ENCODE measurements at places on chromosomes 11 and 22. TPM values are rescaled to one million over a fixed set of nuclear protein-coding genes. Genes with fewer than 3 reads are reported as not detected.

GRCh38 chr22:39806109-39806508 lies 87.5 kb downstream of the ENTHD1 start:
- H3K36me3 ChIP-seq = no peaks in the 10 kb centered on the region
- H3K4me3 ChIP-seq = no peak overlapping the region
- H3K4me1 ChIP-seq = no peaks in the 10 kb centered on the region
- H3K27ac ChIP-seq = no peak overlapping the region
- H3K27me3 ChIP-seq = peaks cover 18% of the 10 kb centered on the region

The ZNF214 gene
- total RNA-seq = 3.4 TPM

GRCh38 chr22:23128269-23129108 lies 13.3 kb downstream of the RSPH14 start:
- peak; percentile 88 for DNase-seq
- no peak overlapping the region for H3K4me3 ChIP-seq
- H3K27ac ChIP-seq = no peak overlapping the region

The CCDC179 gene
- total RNA-seq = not detected

The HMOX1 gene
- 11.5 TPM for total RNA-seq

The OR8A1 gene
- 0.22 TPM for total RNA-seq

The UCP2 gene
- total RNA-seq = 18.0 TPM

- no peaks in the 10 kb centered on the region for H3K4me1 ChIP-seq
- no peaks in the 10 kb centered on the region for H3K36me3 ChIP-seq
- H3K27me3 ChIP-seq = no peaks in the 10 kb centered on the region
- no peak overlapping the region for H3K27ac ChIP-seq
Measured at GRCh38 chr11:106480581-106481190, 403.2 kb downstream of the AASDHPPT start.

- H3K36me3 ChIP-seq = no peaks in the 10 kb centered on the region
- peak overlapping the region; percentile 79 for H3K4me3 ChIP-seq
- no peaks in the 10 kb centered on the region for H3K27me3 ChIP-seq
- DNase-seq = no peak
Measured at GRCh38 chr11:33256813-33257159, 395 bp upstream of the HIPK3 start.

DNA sequence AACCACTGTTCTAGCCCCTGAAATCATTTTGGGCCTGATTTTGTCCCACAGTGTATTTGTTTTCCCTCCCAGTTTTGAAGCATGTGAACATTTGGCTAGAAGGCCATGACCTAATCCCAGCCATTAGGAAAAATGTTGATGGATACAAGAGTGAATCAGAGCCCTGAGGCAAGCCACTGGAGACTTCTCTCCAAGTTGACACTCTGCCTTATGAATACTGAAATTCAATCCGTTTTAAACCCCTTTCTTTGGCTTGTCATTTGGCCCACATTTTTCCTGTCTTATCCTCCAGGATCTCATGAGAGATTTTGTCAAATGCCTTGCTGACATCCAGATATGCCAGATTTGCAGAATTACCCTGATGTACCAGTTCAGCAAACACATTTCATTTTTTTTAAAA lies 158.8 kb downstream of the FAT3 start:
- peak; percentile 19 for DNase-seq
- peaks cover 4% of the 10 kb centered on the region for H3K4me1 ChIP-seq
- no peak overlapping the region for H3K27ac ChIP-seq
- no peaks in the 10 kb centered on the region for H3K27me3 ChIP-seq

The NPAS4 gene
- total RNA-seq = 0.27 TPM

The CHADL gene
- total RNA-seq = 4.7 TPM

DNA sequence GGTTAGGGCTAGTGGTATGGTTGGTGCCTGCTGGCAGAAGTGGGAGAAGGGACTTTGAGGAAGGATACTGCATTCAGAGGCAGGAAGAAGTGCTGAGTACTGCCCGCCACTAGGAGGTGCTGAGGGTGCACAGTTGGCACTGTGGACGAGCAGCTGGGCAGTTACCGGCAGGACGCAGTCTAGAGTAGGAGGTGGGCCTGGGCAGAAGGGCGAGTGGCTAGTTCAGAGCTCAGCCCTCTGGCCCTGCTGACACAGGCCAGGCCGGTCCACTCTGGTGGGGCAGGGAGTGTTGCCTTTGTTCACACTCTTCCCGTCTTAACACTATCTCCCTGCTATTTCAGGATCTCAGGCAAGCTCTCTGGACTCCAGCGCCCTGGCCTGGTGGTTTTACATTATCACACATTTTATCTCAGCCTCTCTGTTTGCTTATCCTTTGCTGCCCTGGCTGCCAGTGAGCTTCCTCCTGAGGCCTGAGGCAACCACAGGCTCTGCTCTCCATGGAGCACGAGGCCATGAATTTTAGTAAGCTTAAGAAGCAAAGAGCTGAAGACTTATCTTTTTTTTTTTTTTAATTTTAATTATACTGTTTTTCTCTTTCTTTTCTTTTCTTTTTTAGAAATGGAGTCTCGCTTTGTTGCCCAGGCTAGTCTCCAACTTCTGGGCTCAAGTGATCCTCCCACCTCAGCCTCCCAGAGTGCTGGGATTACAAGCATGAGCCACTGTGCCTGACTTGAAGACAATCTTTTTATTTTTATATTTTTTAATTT lies 26.9 kb downstream of the SNAP29 start:
- no peaks in the 10 kb centered on the region for H3K27me3 ChIP-seq
- H3K27ac ChIP-seq = no peak overlapping the region
- H3K4me3 ChIP-seq = no peak overlapping the region
- H3K4me1 ChIP-seq = no peaks in the 10 kb centered on the region
- H3K36me3 ChIP-seq = peaks cover 68% of the 10 kb centered on the region

- no peaks in the 10 kb centered on the region for H3K27me3 ChIP-seq
- H3K27ac ChIP-seq = no peak overlapping the region
- H3K4me1 ChIP-seq = peaks cover 2% of the 10 kb centered on the region
- H3K36me3 ChIP-seq = no peaks in the 10 kb centered on the region
- no peak for DNase-seq
Measured at GRCh38 chr11:84319863-84320262, 1033.7 kb upstream of the CCDC90B start.

DNA sequence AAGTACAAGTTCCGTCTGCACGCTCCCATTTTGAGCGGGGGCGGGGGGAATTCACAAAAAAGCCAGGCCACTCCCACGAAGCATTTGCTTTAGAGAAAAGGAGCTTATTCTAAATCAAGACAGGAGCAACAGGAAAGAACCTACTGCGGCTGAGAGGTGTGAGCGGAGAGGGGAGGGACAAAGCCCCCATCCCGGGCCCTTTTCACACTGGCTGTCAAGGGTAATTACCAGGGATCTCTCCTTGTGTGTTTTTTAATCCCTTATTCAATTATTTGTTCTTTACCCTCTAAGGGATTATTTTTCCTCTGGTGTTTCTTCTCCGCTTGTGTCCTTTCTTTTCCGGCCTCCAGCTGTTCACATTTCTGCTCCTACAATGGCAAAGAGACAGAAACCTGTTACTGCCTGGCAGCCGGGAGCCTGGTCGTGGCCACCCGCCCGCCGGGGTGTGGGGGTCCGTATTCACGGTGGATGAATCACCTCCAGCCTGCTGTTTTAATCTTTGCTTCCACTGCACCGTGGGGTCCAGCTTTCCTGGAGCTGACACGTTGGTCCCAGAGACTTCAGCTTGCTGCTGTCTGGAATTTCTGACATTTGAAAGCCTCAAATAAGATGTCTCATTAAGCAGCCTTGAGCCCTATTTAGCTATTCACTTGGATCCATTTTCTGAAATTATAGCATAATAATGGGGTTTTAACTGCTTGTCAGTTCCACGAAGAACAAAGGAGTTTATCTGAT lies 61.4 kb upstream of the FADD start:
- H3K27me3 ChIP-seq = peaks cover 36% of the 10 kb centered on the region
- no peaks in the 10 kb centered on the region for H3K36me3 ChIP-seq
- H3K4me1 ChIP-seq = peaks cover 23% of the 10 kb centered on the region
- no peak overlapping the region for H3K27ac ChIP-seq
- no peak overlapping the region for H3K4me3 ChIP-seq
- peak; percentile 56 for DNase-seq

- H3K4me3 ChIP-seq = no peak overlapping the region
- H3K36me3 ChIP-seq = no peaks in the 10 kb centered on the region
- H3K27ac ChIP-seq = no peak overlapping the region
- DNase-seq = peak; percentile 63
Measured at GRCh38 chr11:33168709-33169200, 7.5 kb upstream of the CSTF3 start.

The OR52N4 gene
- not detected for total RNA-seq

DNA sequence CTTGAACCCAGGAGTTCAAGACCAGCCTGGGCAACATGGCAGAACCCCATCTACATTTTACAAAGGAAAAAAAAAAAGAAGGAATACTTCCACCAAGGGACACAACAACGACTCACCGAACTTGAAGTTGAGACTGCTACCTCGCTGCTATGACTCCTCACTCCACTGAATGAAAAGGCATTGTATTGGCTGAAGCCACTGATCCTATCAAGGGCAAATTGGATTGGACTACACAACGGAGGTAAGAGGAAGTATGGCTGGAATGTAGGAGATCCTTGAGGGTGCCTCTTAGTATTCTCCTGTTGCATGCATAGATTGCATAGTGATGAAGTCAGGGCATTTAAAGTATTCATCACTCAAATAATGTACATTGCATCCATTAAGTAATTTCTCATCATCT lies 97.9 kb downstream of the CWF19L2 start:
- no peak overlapping the region for H3K27ac ChIP-seq
- no peak for DNase-seq
- H3K36me3 ChIP-seq = no peaks in the 10 kb centered on the region
- H3K4me1 ChIP-seq = no peaks in the 10 kb centered on the region
- H3K27me3 ChIP-seq = no peaks in the 10 kb centered on the region
- H3K4me3 ChIP-seq = no peak overlapping the region

DNA sequence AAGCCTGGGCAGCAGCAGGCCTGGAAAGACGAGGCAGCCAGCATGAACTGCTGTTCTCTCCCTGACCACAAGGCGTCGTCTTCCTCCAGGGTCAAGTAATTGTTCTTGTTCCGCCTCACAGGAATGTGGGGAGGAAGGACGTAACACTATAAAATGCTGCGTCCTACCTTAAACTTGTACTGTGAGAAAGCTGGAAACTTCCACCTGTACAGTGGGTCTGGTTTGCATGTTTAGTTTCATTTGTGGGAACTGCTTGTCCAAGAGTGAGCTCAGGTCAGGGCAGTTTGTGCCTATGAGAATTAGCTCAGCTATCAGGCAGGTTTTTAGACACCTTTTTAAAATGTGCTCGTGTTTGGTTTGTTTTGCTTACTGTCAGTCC lies 55.2 kb downstream of the PANX1 start:
- peaks cover 15% of the 10 kb centered on the region for H3K36me3 ChIP-seq
- no peaks in the 10 kb centered on the region for H3K27me3 ChIP-seq
- no peaks in the 10 kb centered on the region for H3K4me1 ChIP-seq
- H3K27ac ChIP-seq = no peak overlapping the region

DNA sequence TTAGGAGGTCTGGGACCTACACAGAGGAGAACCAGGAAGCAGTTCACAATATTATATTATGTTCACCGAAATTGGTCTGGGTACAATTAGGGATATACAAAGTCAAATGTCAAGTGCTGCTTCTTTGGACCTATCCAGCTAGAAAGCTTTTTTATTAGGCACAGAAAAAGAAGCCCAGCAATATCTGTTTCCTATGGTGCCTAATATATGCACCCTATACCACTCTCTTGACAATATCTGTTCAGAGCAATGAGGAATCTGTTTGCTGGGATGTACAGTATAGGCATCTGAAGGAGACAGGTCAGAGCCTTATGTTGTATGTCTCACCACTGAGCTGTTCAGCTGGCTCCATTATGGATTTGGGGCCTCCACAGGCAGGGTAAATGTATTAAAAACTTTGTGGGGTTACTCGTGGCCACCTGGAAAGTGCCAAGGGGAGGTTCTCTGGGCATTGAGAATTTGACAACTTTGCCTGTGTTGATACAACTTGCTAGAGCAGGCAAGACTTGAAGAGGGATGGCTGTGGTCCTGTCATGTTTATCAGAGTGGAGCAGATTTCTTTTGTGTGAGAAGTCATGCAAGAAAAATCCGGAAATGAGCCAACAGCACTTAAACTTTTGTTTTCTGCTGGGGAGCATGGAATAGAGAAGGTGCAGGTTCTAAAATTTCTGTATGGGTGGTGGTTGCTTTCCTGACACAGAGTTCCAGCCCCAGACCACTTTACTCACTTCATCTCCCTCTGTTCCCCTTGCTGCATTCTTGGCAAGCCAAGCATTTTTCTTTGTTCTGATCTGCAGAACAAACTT lies 10.1 kb downstream of the STIM1 start:
- H3K27me3 ChIP-seq = no peaks in the 10 kb centered on the region
- no peaks in the 10 kb centered on the region for H3K36me3 ChIP-seq
- H3K27ac ChIP-seq = peak overlapping the region; percentile 8
- no peak overlapping the region for H3K4me3 ChIP-seq
- DNase-seq = no peak

DNA sequence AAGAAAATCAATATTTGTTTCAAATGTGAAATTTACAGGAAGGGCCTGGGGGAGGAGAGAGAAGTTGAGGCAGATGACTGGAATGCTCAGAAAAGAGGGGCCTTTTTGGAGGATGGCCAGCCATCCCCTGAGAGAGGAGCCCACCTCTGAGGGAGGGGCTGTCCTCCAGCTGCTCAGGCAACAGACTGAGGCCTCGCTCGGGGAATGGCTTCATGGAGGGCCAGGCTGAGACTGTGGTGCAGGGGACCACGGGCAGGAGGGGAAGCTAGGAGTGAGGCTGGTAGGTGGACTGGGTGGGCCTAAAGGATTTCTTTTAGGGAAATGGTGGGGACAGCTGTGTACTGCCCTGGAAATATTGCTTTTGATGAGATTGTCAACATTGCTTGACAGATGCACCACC lies 73.5 kb upstream of the CADM1 start:
- no peak for DNase-seq
- no peak overlapping the region for H3K27ac ChIP-seq
- H3K4me3 ChIP-seq = no peak overlapping the region
- no peaks in the 10 kb centered on the region for H3K36me3 ChIP-seq
- H3K4me1 ChIP-seq = peaks cover 10% of the 10 kb centered on the region
- H3K27me3 ChIP-seq = peaks cover 2% of the 10 kb centered on the region

DNA sequence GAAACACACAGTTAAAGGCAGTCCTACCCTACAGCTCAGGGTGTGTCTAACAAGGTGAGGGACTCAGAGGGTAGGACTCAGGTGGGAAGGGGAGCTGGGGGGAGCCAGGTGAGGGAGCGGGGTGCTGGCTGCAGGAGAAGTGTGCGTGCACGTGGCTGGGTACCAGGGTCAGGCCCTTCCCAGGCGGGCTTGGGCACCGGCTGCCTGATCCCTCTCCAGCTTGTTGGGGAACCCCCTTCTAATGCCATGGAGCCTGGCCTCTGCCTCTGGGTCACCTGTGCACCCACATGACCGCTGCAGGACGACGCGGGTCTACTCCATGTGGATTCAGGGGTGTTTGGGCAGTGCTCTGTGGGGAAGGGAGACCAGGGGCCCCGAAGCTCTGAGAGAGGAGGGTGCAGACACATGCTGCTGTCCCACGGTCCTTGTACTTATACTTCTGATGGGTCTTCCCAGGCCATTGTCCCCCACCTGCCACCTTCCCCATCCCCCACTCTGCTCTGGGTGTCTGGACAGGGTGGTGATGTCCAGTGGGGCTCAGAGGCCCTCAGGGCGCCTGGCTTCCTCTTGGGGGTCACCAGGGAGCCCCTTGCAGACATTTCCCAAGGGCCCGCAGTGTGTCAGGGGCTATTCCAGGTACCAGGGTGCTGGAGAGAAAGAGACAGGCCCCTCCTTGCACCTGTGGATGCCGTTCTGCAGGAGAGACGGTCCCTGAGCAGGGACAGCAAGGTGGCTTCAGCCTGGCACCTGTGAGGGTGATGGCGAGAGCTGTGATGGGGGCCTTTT lies 10.4 kb upstream of the MRGPRD start:
- peaks cover 8% of the 10 kb centered on the region for H3K27me3 ChIP-seq
- no peak overlapping the region for H3K27ac ChIP-seq
- H3K36me3 ChIP-seq = no peaks in the 10 kb centered on the region
- H3K4me3 ChIP-seq = no peak overlapping the region
